ENCODE measurements at places on chromosomes 7 and 10.

DNA sequence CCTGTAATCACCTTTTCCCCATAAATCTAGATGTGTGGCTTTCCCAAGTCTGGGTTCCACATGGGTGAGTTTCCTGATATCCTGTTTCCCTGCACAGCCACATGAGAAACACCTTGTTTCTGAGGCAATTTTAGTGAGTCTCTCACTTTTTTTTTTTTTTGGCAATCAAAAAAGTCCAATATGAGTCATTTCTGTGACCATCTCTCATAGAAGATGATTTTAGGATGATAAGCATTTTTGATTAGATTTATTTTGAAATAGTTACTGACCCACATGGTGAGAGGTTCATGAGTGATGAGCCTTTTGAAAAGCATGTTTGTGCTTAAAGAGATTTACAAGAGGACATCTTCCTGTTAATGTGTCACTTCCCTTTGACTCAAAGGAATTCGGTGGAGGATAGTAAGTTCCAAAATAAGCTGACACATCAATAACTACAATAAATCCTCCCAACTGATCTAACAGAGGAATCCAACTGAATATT lies 464.0 kb downstream of the INHBA start:
- no peak for DNase-seq

DNA sequence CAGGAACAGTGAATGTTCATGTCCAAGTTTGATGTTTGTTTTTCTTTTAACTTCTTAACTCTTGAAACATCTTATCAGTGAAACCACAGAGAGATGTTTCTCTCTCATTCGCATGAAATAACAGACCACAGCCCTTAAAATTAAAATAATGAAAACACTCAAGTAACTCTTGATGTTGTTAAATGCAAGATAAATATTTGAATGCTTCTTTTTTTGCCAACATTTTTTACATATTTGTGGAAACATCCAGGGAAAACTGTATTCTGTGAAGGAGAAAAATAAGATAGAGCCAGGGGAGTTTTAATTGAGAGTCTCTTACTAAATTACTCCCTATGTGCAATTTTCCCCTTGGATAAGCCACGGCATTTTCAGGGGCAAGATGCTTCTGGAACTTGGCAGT lies 361.8 kb upstream of the MGMT start:
- no peak for DNase-seq

- DNase-seq: no peak
These were observed 42.2 kb upstream of the PDGFA start for GRCh38 chr7:561631-562373.

- no peak for DNase-seq
These were observed 37.8 kb downstream of the AOAH start for GRCh38 chr7:36686499-36686898.
